ENCODE measurements at places on chromosomes 1 and 21.

GRCh38 chr21:41923631-41924367 is 30.0 kb downstream of the C2CD2 start:
- DNase-seq, result no peak

DNA sequence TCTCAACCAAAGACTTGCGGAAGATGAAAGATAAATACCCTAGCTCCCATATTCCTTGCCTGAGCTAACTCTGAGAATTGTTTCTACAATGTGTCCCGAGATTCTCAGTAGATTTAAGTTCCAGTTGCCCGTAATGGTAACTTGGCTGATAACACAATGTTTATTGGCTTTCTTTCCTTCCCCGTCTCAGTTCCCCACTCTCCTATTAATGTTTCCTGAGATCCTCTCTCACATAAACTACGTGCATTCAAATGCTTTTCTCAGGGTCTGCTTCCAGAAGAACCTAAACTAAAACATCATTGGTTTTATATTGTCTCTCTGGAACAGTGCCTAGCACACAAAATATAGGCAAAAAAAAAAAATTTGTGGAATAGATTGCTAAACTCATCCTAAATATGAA is 794.2 kb upstream of the ADGRL2 start:
- no peak for DNase-seq

GRCh38 chr1:193189442-193190095 is 3.2 kb upstream of the B3GALT2 start:
- DNase-seq, result no peak

GRCh38 chr1:8506995-8507615 is 189.2 kb downstream of the SLC45A1 start:
- no peak for DNase-seq

GRCh38 chr1:202579806-202580205 is 130.4 kb downstream of the SYT2 start:
- DNase-seq, result no peak

GRCh38 chr1:165481820-165482532 is 37.0 kb upstream of the RXRG start:
- DNase-seq, result no peak

GRCh38 chr1:227662933-227663332 is 72.2 kb downstream of the JMJD4 start:
- DNase-seq, result no peak

DNA sequence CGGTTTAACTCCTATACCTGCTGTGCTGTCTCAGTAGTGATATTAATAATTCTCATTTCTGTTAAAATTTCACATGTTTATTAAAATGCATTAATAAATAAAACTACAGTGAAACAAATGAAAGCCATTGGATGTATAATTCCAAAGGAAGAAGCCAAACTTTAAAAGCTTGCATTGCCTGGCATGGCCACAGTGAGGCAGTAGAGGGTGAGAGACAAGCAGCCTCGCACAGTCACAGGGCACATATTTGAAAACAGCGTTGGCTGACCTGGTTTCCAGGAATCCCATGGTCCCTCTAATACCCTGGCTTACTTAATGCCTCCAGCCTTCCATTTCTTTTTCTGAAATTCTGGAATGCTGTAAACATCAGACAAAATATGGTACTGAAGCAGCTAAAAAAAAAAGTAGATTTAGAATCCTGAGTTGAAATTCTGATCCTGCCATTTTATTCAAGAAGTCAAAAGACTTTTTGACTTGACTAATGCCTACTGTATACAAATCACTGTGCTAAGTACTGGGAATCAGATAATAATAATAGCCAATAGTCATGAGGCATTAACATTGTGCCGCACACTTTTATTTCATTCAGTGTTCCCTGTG is 6.7 kb upstream of the RNASEL start:
- peak; percentile 53 for DNase-seq

GRCh38 chr1:231691618-231692259 is 65.1 kb downstream of the DISC1 start:
- DNase-seq, result no peak

DNA sequence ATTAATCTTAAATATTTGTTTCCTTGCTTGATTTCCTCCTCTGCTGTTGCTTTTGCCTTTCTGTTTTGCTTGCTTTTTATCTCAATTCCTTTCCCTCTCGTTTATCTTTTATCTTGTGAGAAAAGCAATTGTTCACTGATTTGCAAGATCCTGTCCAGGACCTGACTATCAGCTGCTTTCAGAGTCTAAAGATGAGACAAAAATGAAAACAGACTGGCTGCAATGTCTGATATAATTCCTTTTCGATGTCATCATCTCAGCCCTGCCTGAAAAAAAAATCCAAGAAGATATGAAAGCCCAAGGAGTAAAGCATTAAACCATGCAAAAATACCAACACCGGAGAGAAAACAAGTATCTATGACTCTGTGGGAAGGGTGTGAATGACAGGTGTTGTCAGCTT is 225.5 kb downstream of the PATJ start:
- DNase-seq, result no peak
